ENCODE measurements at places on chromosomes 12 and 14.
A peak's percentile ranks its signal among the peaks of the same experiment; 100 is the strongest.

DNA sequence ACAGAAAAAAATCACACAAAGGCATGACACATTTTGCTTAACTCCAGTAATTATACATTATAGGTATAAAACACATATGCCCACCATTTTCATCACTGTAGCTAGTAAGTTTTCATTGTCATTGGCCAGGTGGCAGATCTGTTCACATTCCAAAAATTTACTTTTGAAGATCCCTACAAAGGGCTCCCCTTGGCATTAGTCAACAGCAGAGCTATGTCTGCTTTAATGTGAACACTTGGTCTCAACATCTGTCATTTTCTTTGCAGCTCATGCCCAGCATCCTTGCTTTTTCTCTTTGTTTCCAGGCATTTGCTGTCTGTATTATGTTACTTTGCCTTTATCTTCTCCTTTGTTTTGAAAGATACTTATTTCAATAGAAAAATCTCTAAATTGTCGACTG lies 519.1 kb upstream of the FOXG1 start:
- no peak for DNase-seq

- DNase-seq, result no peak
Measured at GRCh38 chr14:48937541-48938195, 648.5 kb downstream of the RPS29 start.

DNA sequence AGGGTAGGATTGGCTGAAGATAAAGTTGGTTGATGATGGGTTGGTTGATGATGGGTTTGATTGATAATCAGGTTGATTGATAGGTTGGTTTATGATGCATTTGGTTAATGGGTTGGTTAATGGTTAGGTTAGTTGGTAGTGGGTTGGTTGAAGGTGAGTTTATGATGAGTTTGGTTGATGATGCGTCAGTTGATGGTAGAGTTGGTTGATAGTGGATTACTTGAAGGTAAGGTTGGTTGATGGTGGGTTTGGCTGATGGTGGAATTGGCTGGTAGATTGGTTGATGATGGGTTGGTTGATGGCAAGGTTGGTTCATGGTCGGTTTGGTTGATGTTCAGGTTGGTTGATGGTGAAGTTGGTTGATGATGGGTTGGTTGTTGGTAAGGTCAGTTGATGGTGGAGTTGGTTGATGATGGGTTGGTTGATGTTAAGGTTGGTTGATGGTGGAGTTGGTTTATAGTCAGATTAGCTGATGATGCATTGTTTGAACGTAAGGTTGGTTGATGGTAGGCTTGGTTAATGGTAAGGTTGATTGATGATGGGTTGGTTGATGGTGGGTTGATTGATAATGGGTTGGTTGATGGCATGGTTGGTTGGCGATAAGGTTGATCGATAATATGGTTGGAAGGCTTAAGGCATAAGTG lies 146.4 kb downstream of the ADGRD1 start:
- DNase-seq, result no peak

- no peak for DNase-seq
Measured at GRCh38 chr12:131676544-131676943, 34.3 kb upstream of the SFSWAP start.

DNA sequence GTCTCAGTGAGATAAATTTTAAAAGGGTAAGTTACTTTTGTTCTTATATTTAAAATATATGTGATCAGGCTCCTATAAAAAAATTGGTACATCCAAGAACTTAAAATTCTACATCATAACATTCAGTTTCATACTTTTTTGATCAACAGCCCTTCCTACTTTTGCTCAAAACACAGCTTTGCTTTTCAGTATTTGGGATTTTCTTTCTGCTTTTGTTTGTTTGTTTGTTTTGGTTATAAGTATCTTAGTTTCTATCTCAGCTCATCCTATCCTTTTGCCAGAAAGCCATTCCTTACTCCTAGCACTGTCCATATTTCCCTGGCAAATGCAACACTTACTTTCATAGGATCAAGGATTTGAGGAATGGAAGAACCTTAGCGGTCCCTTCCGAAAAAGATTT lies 4.7 kb upstream of the PCED1B start:
- no peak for DNase-seq

GRCh38 chr12:69351462-69352236 lies 3.5 kb downstream of the LYZ start:
- DNase-seq, result no peak

DNA sequence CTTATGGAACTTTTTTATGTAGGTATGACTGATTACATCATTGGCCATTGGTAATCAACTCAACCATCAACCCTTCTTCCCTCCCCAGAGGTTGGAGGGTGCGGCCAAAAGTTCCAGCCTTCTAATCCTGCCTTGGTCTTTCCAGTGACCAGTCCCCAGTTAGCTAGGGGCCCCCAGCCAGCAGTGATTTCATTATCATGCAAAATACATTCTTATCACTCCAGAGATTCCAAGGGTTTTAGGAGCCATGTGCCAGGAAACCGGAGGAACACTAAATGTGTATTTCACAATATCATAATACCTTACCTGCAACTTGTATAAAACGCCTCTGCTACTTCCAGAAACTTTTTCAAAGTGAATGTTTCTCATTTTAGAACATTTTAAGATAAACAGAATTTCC lies 181.5 kb upstream of the PELI2 start:
- no peak for DNase-seq

DNA sequence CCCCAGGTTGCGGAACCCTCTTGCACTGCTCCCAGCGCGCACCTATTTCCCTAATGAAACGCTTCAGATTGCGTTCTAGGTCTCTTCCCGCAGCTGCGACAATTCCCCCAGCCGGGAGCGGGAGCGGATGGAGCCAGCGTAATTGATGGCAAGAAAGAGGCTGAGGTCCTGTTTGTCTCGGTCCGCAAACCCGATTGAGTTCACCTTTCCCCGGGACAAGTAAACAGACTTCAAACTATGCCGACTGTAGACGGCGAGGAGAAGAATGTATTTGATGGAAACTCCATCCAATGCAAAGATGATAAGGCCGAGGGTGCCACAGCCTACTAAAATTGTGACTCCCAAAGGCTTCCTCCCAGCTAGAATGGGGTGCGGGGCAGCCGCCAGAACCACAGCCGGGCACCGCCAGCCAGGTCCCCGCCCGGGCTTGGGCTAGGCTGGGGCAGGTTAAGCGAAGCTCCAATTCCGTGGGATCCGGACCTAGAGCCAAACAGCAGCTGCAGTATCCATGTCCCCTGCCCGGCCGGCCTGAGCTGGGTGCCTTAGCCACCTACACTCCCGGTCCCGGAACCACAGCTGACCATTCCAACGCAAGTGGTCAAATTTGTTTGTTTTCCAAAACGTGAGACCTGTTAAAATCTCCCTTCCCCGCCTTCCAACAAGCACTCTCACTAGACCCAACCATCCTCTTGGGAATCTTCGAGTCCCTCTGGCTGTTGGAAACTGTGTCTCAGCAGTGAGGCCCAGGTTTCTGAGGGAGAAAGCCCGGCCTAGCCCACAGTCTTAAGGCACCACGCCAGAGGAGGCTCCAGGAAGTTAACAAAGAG lies 5.5 kb downstream of the NKX2-1 start:
- DNase-seq, result no peak

DNA sequence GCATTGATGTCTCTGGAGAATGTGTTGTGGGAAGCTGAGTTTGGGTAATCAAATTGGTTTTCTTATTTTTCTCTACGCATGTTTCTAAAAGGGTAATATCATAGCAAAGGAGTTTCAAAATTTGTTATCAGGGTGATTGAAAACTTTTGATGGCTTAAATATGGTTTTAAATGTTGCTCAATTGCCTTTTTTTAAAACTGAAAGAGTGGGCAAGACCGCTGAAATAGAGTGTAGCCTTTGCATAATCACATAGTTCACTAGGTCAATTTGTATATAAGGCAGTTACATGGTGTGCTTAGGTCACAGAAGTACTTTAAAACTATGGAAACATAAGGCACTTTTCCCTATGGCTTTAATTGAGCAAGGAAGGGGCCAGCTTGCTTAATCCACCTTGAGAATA lies 167.4 kb downstream of the SNAPC1 start:
- DNase-seq, result no peak

DNA sequence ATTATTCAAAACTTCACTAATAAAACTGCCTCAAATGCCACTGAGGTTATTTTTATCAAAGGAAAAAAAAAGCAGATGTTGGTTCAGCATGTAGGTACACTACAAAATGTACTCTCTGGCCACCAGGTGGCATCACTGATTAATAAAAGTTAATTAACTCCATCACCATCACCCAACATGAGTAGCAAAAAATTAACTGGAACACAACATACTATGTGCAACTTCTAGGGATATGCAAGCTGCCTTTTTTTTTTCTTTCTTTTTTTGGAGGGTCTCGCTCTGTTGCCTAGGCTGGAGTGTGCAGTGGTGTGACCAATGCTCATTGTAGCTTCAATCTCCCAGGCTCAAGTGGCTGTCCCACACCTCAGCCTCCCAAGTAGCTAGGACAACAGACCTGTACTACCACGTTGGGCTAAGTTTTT lies 43.8 kb upstream of the NR2C1 start:
- peak; percentile 56 for DNase-seq

DNA sequence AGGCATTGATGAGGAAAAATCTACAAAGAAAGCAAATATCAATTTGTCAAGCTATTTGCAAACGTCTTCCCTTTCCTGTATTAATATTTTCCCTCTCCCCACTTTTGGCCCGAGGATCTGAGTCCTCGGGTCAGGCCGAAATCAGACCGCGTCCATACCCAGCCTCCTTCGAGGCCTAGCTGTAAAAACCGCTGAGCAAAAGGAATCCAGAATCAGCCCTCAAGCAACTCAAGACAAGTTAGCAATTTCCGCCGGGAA lies 353 bp upstream of the MAPK1IP1L start:
- no peak for DNase-seq
